Right kidney (tissue), 9 donors: ENCODE measurements at places on chromosomes 1 and 21.
A peak's percentile ranks its signal among the peaks of the same experiment; 100 is the strongest.

DNA sequence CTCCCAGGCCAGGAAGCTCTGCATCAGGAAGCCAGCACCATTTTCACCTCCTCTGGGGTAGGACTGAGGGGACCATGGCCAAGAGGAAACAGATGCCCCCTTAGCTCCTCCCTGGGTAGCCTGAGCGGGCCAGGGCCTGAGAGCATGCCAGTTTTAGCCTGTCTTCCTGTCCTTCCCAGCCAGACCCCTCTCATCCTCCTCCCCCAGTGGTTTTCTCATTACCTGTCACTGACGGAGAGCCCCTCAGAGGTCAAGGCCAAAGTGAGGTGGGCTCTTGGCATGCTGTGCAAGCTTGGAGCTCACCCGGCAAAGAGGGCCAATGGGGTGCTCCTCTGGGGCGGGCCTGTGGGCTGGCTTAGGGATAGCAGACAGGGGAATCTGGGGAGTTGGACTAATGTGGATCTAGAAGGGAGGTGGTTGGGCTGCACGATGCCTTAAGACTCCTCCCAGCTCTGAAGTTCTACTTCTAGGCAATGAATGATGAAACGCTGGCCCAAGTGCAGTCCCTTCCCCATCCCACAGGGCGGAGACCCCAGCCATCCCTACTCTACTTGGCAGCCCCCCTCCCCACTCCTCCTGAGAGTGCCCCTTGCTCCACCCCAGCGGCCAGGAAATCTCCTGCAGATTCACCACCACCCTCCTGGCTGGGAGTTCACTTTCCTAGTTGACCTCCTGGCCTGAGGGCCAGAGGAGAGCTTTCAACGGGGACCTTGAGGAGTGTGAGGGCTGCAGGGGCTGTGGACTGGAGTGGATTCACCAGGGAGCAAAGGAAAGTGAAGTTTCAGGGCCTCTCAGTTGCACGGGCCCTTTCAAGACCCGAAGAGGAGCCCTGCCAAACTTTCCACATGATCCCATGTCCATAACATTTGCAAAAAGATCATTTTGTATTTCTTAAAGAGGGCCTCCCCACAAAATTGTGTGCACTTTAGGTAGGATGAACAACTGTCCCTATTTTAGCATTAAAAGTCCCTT lies 9.4 kb upstream of the LMNA start:
- DNase-seq, result peak; percentile 19

- DNase-seq, result no peak
Measured at GRCh38 chr1:179127163-179127895, 45.5 kb downstream of the TOR3A start.

- no peak for DNase-seq
Measured at GRCh38 chr1:172447641-172448040, 3.8 kb upstream of the PIGC start.

GRCh38 chr1:210709701-210710100 lies 381.0 kb downstream of the HHAT start:
- DNase-seq, result no peak

DNA sequence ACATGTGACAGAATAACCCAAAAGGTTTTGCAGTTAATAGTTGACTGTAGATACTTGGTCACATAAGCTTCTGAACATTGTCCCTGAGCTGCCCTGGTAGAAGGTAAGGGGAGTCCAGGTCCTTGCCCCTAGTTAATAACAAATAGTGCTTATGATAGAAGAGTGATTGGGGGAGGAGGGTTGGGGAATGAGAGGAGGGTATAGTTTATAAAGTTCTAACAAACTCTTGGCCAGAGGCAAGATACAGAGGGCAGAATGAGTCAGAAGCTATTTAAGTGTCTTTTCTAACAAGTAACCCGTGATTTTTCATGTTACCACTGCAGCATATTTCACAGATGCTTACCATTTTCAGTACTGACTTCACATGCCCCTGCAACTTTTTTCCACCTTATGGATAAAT lies 26.7 kb upstream of the MYOCOS start:
- DNase-seq, result no peak

DNA sequence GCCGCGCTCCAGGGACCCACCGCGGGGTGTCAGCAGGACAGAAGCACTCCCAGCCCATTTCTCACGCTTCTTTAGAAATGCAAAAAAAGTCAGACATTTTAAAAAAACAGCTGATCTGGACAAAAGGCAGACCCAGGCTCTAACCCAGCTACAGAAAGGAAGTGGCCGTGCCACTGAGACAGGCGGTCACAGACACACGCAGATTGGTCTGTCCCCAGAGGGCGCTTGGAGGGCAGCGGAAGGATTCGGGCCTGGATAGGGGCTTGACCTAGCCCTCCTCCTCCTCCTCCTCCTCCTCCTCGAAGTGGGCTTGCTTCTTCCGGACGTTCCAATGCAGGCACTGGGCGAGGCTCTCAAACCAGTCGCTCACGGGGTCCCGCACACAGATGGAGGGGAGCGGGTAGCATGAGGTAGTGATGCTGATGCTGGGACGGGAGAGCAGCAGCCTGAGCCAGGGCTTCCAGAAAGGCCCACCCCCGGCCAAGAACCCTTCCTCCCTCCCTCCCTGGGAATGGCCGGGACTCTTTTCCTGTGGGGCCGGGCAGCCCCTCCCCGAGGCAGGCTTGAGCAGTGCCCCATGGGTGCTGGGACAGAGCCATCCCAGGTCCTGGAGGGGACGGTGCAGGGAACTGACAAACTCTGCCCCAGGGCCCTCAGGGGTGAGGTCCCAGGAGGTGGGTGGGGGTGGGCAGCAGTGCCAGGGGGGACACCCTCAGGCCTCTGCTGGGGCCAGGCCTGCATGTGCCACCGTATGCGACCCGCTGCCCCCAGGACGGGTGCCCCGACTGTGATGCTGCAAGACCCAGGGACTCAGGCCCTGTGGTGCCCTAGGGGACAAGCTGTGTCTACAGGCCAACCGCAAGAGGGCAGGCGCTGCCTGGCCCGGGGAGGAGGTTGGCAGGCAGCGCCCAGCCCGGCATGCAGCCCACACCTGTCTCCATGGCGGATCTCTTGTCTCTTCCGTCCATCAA lies 25.3 kb downstream of the NADK start:
- DNase-seq, result no peak

- DNase-seq, result no peak
Measured at GRCh38 chr1:234934611-234935033, 194.0 kb downstream of the TOMM20 start.

DNA sequence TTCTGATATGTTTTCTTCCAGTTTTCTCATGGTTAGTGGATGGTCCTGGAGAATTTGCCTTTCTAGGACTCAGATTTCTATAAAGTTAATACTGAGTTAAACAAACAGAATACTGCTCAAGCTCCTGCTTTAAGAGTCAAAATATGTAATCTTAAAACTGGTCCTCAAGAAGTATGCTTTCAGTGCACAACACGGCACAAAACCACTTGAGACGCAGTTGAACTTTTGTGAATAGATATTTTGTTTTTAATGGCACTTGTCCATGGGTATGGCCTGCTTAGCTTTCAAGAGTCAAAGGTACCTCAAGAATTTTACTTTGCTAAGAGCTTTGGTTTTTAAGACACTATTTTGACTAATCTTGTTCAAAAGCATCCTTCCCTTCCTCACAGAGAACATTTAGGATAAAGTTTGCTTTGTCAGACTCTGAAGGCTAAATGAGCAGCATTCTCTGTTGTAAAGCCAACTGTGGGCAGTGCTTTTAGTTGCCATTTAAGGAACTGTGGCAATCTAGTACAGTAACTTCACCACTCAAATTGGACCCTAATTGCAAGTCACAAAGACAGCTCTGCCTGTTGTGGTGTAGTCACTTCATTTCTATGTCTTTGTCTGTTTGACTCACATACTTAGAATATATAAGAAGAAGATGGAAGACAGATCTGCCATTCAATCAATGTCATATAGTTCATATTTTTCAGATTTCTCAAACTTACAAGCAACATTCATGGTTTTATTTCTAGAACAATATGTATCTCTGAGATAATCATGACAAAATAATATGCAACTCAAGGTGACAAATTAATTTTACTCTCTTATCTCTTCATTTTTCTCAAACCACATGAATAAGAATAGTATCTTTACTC lies 28.8 kb downstream of the SAMD13 start:
- no peak for DNase-seq

- DNase-seq, result no peak
Measured at GRCh38 chr21:35359076-35359475, 310.0 kb upstream of the RUNX1 start.

DNA sequence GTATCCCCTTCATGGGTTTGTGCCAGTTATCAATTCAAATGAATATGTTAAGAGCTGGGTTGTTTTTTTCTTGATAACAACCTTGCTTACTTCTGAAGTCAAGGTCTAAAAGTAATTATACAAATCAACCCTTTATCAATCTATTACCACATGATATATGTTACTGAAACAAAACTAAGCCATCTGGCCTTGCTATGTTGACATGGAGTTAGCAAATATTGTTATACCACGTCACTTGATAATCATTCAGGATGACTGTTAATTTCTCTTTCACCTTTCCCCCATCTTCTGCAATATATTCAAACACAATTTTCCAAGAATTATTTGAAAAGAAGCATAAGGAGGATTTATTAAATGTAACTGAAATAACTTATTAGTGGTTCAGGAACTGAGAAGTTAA lies 72.6 kb downstream of the DTL start:
- DNase-seq, result no peak

GRCh38 chr21:43781846-43782245 lies 5.7 kb upstream of the CSTB start:
- no peak for DNase-seq

DNA sequence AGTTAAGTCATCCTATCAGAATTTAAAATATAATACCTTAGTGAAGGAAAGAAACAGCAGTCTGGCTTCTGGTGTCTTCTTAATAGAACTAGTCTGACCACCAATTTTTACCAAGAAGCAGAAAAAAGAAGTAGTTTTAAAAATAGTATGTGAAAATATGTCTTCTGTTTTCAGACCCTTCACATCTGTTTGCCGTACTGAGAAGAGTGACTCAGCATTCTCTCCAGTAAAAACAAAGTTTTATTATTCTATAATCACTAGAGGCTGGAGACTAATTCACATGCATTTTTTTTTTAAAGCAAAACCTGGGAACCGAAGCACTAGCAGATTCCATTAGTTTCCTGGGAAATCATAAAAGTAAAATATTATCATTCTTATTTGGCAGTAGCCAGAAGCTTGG lies 163.8 kb downstream of the COL24A1 start:
- DNase-seq, result no peak

DNA sequence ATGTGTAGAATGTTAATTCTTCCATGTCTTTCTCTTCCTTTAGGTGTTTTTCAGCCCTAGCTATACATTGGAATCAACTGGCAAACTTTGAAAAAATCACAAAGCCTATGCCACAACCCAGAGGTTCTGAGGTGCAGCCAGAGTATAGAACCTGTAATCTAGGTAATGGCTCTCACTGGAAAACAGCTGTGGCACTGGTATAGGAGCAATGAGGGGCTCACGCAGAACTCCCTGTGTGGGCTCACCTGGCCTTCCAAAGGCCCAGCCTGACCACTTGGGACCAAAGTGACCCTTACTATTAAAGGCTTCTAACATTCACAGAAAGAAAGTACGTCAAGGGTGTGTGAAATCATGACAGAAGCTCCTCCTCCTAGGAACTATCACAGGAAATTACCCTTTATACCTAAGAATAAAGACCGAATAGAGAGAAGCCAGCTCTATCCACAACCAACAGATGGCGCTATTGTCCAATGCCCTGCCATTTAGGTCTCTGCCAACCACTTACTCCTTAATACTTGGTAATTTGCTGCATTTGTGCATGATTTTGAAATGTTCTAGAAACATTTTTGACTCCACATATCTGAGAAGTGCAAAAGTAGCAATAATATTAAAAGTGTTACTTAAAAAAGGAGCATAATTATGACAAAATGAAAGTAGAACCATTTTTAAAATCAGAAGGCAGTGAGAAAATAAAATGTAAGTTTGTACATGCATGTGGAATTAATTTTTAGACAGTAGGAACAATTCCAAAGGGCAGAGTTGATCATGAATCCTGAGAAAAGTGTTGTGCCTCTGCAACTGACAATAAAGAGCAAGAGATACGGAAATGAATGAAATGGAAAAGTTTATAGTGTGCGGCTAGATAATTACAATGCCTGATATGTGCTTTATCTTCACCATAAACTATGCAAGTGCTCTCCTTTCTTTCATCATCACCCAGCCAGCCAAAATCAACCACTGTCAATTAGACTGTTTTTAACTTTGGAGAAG lies 93.1 kb upstream of the HAO2 start:
- no peak for DNase-seq

GRCh38 chr1:230368363-230368762 lies 57.8 kb downstream of the PGBD5 start:
- DNase-seq, result no peak

DNA sequence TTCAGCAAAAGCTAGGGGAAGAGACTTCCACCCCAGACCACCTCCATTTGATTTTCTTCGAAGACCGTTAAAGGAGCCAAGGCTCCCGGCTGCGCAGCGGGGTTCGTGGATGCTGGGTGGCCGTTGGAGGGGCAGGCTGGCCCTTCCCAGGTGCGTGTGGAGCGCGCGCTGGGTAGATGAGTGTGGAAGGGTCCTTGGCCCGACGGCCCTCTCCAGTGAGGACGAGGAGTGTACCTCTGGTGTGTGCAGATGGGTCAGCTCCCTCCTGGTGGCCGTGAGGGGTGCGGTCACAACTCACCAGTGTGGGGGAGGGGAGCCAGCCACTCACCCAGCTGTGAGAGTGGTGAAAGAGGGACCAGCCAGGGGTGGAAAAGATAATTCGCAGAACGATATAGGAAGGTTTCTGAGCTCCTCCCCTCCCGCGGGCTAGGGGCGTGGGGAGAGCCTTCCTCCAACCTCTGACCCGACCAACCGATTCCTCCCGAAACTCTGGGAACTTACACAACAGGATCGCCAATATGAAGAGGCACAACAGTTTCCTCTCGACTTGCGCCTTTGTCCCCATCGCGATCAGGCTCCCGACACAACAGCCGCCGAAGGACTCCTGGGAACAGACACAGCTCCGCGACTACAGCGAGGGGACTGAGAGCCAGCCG lies at the start of gene F11R:
Gene F11R (minus strand): TSS at position 644 of the 656 bp plus-strand sequence. CDS start 79 bp downstream, at position 565.
- peak; percentile 80 for DNase-seq

DNA sequence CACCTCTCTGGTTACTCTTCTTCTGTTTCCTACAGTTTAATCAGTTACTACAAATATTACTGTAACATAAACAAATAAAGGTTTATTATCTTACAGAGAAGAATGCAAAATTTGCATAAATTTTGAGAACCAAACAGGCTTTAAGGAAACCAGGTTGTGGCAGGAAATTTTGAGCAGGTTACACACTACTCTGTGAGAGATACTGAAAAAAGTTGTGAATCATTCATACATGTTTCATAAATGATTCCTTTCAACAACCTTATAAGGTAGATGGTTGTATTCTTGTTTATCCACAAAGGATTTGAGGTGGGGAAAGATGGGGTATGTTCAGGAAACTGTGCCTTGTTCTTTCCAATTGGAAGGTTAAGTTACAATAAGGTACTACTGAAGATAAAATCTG lies 58.6 kb downstream of the MAST2 start:
- DNase-seq, result no peak

DNA sequence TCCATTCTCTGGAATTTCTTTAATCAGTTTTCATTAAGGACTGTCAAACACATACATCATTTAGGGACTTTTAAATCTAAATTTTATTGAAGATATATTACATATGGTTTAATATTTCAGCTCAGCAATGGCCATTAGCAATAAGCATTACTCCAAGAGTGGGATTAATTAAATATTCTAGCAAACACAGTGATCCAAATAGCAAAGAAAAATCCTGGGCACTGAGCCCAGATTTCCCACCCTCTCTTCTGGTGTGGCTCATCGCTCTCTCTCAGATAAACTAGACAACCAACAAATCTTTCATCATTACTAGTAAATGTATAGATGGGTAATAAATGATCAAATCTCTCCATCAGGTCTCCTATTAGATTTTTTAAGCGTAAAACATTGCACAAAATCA lies 53.5 kb upstream of the FOXD3 start:
- DNase-seq, result no peak

- no peak for DNase-seq
Measured at GRCh38 chr21:44253832-44254710, 7.6 kb downstream of the DNMT3L start.

GRCh38 chr1:51552929-51553807 lies 34.1 kb upstream of the EPS15 start:
- DNase-seq, result no peak
